Sigmoid colon (tissue), 7 donors: ENCODE measurements at places on chromosomes 3 and 15.

GRCh38 chr3:114856835-114857234 lies 290.3 kb downstream of the ZBTB20 start:
- no peak for DNase-seq

DNA sequence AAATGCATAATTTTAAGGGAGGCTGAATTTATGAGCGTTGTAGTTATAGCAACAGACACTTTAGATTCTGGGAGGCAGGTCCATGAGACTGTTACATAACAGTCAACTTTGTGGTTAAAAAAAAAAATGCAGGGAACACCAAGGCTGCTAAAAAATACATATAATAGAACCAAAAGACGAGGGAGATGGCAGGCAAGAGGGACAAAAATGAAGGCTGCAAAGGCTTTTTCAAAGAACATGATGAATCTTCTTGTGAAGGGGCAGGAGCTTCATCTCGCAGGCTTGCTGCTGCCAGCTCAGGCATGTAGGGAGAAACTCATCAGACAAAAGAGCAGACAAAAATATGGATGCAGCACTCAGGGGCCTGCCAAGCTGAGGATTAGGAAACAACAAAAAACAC lies 243.9 kb downstream of the SHQ1 start:
- no peak for DNase-seq

- no peak for DNase-seq
Measured at GRCh38 chr3:126570103-126570541, 11.4 kb upstream of the C3orf22 start.

DNA sequence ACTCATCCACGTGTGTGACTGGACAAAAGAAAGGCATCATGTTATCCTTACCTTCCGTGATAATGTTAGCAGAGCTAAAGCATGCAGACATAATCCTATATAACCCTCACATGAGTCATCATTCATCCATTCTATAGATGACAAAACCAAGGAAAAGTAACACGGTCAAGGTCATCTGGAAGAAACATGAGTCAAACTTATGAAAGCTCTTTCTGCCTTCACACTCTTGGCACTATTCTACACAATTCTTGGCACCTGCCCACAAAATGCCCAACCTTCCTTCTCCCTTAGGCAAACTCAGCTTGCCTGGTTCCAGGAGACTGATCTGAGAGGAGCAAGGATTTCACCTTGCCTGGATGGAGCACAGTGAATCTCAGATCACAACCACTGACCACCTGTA lies 66.9 kb downstream of the PRICKLE2 start:
- no peak for DNase-seq

DNA sequence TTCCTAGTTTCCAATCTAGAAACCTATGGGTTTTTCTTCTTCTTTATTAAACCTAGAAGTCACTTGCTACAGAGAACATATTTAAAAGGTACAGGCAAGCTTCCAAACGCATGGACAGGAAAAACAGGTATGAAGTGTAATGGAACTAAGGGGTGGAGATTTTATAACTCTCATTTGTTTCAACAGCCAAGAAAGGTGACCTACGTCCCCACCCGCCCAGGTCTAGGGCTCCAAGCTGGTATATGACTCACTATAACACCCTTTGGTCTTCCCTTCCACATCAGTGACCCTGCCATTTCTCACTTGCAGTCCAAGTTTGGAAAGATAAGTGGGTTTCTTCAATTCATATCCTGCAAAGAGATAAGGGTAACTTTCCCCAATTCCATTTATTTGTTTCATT lies 6.0 kb upstream of the LIPH start:
- DNase-seq: no peak
